ENCODE measurements at places on chromosomes 12 and 14.
A peak's percentile ranks its signal among the peaks of the same experiment; 100 is the strongest.

DNA sequence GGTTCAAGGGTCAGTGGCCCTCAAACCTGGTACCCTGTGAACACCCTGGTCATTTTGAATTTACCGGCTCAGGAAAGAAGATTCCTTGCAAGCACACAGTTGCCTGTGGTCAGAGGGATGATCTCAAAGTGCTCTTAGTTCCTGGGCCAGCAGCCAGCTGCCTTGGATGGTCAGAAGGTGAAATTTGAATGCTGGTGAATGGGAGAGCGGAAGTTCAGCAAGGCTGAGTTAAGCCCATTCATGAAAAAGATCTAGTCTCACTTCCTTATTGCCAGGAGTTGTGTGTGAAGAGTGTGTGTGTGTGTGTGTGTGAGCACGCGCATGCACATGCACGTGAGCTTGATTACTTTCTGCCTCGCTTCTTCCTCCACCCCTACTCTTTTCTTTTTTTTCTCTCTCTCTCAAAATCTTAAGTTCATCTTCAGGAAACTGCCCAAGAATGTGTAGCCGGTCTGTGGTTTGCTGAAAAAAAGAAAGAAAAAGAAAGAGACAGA, 155.5 kb upstream of the CCND2 start:
- no peak for DNase-seq

DNA sequence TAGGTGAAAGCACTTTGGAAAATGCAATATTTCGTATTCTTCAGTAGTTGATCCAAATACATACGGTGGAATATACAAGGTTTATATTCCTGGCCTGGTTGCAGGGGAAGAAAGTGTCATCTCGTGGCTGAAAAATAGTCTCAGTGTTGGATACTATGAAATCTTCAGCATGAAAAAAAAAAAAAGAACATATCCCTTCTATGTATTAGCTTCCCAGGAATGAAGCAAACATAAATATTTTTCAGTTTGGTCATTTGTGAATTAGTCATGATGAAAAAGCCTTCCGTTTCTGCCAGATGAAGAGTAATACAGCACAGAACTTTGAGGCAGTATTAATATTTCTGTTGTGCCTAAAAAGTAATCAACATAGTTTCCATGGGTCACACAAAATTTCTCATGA, 36.7 kb downstream of the FLRT2 start:
- DNase-seq, result no peak

- DNase-seq, result no peak
These were observed 58.1 kb downstream of the PLEKHG3 start for GRCh38 chr14:64762044-64763034.

DNA sequence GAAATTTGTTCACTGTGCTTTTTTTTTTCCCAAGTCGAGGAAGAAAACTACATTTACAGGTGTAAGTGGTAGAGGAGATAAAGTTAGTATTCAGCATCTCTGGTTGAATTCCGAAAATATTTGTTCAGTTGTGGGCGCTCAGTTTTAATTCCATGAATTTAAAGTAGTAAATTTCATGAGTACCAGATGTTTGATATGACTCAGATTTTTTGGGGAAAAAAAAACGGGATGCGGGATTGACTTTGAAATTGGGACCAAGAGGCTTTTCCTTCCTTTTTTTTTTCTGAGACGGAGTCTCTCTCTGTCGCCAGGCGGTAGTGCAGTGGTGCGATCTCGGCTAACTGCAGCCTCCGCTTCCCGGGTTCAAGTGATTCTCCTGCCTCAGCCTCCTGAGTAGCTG, 1.6 kb downstream of the TULP3 start:
- DNase-seq, result no peak

- DNase-seq, result no peak
These were observed 28.6 kb downstream of the DYRK2 start for GRCh38 chr12:67677166-67677565.

DNA sequence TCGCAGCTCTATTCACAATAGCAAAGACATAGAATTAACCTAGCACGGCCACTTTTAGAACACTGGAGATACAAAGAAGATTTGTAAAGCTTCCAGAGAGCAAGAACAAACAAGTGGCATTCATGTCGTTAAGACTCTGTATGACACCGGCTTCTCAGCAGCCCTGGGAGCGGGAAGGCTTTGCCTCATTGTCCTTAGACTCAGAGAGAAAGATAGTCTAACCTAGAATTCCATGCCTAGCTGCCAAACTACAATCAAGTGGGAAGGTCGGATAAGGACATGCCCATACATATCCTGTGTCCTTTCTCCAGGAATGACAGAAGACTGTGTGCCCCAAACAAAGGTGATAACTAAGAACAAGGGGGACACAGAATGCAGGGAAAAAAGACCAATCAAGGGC, 1038.3 kb downstream of the BCL11B start:
- no peak for DNase-seq

DNA sequence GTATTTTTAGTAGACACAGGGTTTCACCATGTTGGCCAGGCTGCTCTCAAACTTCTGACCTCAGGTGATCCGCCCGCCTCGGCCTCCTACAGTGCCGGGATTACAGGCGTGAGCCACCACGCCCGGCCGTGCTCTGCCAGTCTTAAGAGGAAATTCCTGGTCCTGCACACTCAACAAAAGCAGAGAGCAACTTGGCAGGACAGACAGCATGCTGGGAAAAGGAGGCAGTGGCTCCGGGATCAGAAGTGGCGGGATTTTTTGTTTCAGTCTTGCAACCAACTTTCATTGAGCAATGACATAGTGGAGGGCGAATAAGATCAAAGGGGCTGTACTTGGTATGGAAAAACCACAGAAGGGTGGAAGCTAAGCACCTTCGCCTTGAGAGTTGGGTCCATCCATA, 2.1 kb downstream of the CKAP4 start:
- DNase-seq, result peak; percentile 91

- no peak for DNase-seq
These were observed 86.3 kb downstream of the DCAF5 start for GRCh38 chr14:69066396-69067171.
